ENCODE measurements at places on chromosomes 2 and 18.
A peak's percentile ranks its signal among the peaks of the same experiment; 100 is the strongest.

DNA sequence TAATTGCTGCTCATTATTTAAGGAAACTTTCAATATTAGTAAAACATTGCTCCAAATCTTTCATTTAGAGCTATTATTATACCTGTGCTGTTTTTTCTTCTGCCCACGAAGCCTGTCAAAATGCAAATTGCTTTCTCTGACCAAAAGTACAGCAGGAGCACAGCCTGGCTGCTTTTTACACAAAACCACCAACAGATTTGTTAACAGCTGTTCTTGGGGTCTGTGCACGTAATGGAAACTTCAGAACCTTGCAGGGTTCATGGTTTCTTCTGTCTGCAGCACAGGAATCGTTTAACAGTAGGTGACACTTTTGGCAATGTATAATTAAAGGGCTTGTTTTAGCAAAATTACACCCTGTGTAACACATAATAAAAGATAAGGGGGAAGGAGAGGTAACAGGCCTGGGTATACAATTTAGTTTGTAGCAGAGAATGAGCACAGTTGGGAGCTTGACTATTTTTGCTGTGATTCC lies 447.3 kb downstream of the KCNJ3 start:
- no peak for DNase-seq

DNA sequence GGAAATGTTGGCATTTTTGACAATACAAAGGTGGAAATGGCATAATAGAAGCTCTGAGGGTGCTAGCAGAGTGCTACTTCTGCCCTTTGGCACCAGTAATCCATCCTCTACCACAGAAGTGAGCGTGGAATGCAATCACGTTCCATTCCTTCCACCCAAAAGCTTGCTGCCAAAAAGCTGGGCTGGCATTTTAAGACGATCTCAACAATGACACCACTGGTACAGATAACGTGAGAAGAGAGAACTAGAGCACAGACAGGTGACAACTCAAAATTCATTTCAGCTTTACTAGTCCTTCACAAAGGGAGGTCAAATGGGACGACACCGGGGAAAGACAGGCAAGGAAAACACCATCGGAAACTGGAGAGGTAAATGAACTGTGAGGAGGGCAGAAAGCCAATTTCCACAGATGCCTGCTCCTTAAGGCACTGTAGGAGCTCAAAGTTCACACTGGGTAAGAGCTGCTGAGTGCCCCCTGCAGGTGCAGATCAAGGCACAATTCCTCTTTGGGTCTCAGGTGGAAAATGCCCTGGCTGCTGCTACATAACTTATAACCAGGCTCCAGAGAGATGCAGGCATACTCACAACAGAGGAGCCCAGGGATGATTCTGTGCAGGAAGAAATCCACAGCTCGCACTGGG lies 50.7 kb upstream of the RNU4ATAC start:
- DNase-seq, result no peak

- DNase-seq, result no peak
Measured at GRCh38 chr2:182359990-182360662, 66.7 kb downstream of the PDE1A start.

- no peak for DNase-seq
Measured at GRCh38 chr2:86769838-86770237, 20.9 kb downstream of the CD8A start.

DNA sequence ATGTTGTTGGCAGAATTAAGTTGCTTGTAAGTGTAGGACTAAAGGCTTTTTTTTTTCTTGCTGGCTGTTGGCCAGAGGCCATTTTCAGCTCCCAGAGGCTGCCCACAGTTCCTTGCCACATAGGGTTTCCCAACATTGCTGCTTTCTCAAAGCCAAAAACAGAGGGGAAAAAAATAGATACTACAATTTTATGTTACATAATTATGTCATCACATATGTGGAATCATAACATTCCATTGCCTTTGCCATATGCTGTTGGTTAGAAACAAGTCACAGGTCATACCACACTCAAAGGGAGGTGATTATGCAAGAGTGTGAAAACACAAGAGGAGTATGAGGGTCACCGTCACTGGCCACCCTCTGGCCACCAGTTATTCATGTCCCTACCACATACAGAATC lies 154.5 kb downstream of the RTN4 start:
- DNase-seq, result no peak

DNA sequence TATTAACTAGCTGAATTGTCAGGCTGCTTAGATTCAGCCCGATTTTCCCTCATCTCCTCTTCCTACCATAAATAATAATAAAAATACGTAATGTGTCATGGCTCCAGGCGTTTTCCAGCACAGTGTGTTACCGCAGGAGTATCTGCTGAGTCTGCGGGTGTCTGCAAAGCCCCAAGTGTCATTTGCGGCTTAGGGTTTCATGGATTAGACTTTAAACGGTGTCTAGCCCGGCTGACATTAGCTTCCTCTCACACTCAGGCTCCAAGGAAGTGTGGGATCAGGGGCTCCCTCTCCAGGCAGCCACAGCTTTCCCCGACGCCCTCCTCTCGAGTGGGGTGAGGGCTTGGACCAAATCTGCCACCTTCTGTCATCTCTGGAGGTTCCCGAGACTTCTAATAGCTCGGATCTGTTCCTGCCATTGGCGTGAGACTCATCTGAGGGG lies 14.1 kb upstream of the HOXD1 start:
- DNase-seq, result no peak

- no peak for DNase-seq
Measured at GRCh38 chr2:105409717-105410116, 10.9 kb upstream of the FHL2 start.

DNA sequence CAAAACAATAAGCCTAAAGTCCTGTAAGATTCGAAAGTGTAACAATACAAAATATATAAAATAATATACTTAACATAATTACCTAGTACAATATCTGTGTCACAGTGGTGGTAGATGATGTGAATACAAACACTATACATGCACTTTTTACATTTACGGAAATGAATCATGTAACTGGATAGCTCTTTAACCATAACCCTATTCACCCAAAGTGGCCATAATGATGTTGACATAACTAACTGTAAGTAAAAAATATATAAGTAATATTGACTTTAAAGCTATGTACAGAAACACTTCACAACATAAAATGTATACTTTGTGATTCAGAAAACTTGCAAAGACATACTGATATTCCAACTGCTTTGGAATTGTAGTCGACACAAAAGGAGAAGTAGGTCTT lies 616.9 kb upstream of the SLC8A1 start:
- DNase-seq, result no peak

DNA sequence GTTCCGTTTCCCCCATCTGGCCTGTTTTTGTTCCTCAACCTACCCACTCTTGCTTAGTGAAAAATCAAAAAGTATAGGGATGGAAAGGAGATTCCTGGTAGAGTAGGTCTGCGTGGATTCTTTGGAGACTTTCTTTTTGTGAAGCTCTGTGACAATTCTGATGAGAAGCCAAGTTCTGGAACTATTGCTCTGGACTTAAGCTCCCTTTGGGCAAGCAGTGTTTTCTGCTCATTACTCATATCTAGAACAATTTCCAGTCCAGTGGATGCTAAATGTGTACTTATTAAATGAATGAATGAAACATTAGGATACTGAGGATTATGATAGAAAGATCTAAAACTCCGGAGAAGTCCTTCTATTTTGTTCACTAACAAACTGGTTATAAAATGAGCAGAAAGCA lies 76.5 kb downstream of the SOCS6 start:
- no peak for DNase-seq

DNA sequence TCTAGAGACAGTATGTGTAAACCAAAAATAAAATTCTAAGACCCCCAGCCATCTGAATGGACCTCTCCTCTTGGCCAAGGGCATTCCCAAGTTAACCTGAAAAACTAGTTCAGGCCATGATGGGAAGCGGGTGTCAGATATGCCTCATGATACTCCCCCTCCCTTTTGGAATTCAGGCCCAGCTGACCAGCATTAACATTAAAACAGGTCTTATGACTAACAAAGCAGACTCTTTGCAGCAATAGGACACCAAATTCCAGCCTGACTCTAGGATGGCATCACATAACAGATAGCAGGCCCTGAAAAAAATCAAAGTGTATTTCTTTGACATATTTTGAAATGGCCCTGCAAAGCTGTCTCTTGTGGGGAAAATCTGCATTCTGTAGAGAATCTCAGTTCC lies 73.3 kb upstream of the L3MBTL4 start:
- no peak for DNase-seq

GRCh38 chr2:21567395-21567794 lies 443.6 kb downstream of the TDRD15 start:
- DNase-seq, result no peak

GRCh38 chr18:9825571-9826073 lies 60.2 kb upstream of the TXNDC2 start:
- DNase-seq, result no peak

- no peak for DNase-seq
Measured at GRCh38 chr2:50546790-50547189, 485.1 kb downstream of the NRXN1 start.

GRCh38 chr2:95207111-95207961 lies at the start of gene ZNF892:
Gene ZNF892, plus strand, starts transcription at chr2:95207521. Its CDS starts 295 bp downstream, at chr2:95207816.
- DNase-seq, result peak; percentile 84

- no peak for DNase-seq
Measured at GRCh38 chr2:152441961-152442360, 107.0 kb downstream of the FMNL2 start.

DNA sequence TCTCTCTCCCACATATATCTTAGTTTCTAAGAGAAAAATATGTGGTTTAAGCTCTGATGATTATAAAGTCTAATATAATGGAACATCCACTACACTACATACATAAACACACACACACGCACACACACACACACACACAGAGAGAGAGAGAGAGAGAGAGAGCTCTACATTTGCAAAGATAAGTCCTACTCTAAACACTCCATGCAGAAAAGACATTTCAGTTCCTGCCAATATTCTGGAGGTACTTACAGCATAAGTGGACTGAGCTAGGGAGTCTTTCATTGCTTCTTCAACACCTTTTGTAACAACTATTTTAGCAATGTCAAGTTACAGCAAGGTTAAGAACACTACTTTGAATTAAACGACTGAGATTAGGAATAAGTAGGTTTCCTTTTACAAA lies 80.1 kb downstream of the FIGN start:
- DNase-seq, result no peak

GRCh38 chr2:239787538-239788050 lies 237.5 kb downstream of the NDUFA10 start:
- DNase-seq, result no peak

DNA sequence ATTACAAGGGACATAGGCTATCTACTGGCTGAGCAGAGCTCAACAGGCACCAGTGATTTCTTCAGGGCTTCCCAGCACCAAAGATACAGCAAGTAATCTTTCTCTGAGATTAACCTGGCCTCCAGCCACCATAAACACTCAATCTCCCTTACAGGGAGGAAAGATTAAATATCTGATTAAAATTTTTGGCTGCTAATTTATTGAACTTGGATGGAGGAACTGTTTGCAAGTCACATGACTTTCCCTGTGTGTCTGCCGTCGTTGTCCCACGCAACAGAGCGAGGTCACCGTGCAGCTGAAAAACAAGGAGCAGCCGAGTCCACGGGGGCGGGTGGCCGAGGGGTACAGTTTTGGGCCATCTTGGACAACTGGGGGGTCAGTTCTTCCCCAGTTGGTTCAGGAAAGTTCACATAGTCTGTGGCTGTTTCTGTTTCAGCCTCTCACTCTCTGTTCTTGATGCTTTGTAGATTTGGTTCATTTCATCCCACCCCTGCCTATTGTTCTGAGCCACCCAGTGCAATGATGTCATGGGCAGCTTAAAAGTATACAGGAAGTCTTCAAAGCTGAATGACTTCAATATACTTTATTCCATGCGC lies 186.8 kb upstream of the CTAGE1 start:
- DNase-seq, result no peak

DNA sequence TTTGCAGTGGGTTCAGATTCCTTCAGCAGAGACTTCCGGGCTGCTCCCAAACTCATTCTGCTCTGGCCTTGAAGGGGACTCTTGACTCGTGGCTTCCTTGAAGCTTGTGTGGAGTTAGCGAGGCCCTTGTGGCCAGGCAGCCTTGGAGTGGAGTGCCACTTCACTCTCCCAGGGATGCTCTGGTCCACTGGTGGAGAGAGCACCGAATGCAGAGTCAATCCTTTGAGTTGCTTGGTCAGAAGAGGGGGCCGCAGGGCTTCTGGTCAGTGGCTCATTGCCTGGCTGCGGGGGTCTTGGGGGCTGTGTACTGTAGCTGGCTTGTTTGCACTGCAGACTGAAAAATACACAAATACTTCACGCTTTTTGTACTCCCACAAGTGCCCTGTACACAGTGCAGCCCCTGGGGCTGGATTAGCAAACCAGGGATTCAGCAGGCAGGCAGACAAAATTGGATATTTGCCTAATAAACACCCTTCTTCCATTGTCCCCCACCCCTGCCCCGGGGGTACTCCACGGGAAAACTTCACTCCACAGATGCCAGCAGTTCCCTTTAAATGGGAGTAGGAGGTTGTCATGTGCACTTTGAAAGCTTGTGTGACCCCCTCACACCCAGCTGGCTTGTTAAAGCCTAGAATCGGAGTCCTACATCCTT lies 3.2 kb downstream of the GLI2 start:
- no peak for DNase-seq

DNA sequence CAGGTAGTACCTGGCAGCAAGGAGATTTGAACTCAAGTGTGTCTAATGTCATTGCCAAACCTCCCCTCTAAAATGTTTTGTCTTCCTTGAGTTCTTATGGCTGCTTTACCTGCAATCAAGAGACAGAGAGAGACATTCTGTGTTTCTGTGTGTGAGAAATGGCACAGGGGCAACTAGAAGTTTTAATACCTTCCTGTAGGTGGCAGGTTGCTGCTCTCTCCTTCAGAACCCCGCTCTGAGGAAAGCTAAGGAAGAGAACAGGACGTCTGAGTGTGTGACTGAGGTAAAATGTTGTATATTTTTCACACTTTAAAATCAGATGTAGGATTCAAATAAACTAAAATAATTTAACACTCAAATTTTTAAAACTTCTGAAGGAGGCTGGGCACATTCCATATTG lies 19.2 kb downstream of the DTNA start:
- DNase-seq, result no peak

GRCh38 chr2:119208791-119209203 lies 14.8 kb upstream of the STEAP3 start:
- DNase-seq, result no peak

DNA sequence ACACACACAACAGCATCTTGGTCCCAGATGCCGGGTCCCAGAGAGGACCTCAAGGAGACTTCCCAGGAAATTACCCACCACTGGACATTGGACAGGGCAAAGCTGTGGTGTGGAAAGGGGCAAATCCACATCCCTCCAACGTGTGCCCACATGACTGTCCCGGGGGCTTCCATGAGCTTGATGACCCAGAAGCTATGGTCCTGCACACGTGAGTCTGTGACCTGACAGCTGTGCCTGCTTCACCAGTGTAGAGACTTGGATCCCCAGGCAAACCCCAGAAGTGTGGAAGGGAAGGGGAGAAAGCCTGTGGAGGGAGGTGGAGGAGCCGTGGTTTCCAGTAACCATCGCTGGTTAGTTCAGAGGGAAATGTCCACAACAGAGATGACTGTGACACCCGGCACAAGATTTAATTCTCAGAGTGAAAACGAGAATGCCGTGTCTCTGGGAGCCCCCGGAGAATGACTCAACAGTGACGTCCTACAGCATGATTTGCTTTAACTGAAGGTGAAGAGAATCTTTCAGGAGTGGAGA lies 19.1 kb upstream of the GPR55 start:
- DNase-seq, result peak; percentile 60

GRCh38 chr2:210009126-210009525 lies 6.7 kb downstream of the RPE start:
- DNase-seq, result no peak
